COR-L47 (cell line): ENCODE measurements at places on chromosomes 1 and 21.

- DNase-seq = peak; percentile 71
Observed at GRCh38 chr1:9825093-9826074, 1.6 kb upstream of the CLSTN1 start.

- no peak for DNase-seq
Observed at GRCh38 chr1:82223091-82223490, 422.4 kb downstream of the ADGRL2 start.

DNA sequence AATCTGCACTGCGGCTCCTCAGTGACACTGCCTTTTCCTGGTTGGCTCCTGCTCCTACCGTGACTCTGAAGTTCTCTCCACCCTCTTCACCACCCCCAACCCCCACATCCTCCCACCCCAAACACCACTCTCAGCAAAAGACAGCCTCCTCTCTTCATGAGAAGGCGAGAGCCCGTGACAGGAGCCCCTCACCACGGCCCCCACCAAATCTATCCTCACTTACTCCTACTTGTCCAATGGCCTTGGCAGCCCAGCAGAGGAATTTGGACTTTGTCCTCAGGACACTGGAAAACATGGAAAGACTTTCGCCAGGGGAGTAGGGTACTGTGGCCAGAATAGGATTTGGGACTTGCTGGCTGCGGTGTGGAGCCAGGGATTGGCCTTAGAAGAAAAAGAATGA lies 6.9 kb downstream of the TMEM125 start:
- DNase-seq = no peak

GRCh38 chr1:24503059-24503751 lies 569 bp downstream of the RCAN3 start:
- no peak for DNase-seq

- no peak for DNase-seq
Observed at GRCh38 chr1:30909365-30910068, 959 bp upstream of the SDC3 start.

DNA sequence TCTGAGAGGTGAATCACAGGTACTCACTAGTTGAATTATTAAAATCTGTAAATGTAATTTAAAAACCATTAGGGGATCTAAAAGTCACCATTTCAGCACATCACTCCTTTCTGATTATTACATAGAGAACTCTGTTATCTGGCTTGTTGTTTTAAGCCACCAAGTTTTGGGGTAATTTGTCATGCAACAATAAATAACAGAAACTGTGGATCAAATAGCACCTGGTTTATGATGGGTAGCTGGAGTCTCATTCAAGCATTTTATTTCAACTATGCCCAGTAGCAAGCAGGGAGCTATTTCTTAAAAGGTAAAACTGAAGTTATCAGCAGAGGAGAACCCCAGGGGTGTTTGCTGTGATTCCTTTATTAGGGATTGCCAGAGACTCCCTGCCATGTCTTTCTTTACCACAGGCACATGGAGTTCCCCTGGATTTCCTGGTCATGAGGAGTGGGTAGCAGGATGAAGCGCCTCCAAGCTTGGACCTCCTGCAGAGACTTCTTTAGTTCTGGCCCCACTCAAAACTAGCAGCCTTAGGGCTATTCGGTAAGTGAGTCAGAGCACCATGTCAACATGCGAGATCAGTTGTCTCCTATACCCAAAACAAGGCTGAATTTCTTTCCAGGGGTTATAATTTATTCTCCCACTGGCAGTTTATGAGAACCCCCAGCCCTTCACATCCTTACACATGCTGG lies 179.2 kb downstream of the GIPC2 start:
- peak; percentile 5 for DNase-seq

DNA sequence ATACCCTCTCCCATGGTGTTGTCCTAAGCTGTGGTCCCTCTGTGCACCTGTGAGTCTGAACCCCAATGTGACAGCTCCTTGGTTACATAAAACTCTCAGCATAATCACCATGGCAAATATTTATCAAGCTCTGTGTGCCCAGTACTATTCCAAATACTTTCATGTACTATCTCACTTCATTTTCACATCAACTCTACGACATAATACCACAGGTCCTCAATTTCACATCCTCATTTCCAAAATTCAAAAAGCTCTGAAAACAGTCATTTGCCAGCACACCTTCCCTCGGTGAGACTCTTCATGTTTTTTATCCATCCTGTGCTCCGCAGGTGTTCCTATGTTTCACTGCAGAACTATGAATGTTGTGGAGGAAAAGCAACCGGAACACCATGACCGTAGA lies 12.4 kb upstream of the CREG1 start:
- DNase-seq = no peak

GRCh38 chr1:85440612-85441011 lies 24.3 kb downstream of the DDAH1 start:
- no peak for DNase-seq

GRCh38 chr1:77540501-77541161 lies 141.8 kb downstream of the ZZZ3 start:
- no peak for DNase-seq

DNA sequence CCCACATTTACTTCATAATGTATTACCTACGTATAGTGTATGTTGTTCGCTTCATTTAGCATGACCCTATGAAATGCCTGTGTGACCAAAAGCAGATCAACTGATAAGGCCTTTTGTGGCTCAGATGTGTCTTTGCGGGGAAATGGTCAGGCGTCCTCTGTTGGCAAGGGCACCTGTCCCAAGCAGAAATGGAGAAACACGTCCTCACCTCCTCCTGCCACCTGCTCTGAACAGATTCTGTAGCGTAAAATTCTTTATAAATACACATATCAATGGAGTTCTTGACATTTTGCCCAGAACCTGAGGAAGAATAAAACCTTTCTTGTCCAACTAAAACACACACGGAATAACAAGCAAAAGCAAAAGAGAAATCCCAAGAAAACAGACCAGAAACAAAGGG lies 417.9 kb downstream of the KIF26B start:
- DNase-seq = no peak

GRCh38 chr1:194809665-194810064 lies 1623.3 kb upstream of the B3GALT2 start:
- no peak for DNase-seq

- no peak for DNase-seq
Observed at GRCh38 chr1:50658459-50659076, 235.3 kb upstream of the DMRTA2 start.

DNA sequence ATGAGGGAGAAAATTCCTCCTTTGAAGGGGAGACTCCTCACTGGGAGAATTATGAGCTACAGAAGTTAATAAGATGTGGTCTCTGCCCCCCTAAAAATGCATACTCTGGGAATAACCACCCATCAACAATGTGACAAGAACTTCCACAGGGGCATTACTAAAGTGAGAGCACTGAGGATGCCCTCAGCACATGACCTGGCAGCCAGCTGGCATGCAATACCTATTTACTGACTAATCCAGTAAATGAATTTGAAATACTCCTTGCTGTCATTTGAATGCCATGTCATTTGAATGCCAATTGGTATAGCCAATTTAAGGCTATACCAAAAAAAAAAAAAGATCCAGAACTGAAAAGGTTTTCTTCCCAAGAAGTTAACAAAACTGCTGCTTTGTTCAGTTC lies 30.8 kb downstream of the PLPP3 start:
- no peak for DNase-seq

DNA sequence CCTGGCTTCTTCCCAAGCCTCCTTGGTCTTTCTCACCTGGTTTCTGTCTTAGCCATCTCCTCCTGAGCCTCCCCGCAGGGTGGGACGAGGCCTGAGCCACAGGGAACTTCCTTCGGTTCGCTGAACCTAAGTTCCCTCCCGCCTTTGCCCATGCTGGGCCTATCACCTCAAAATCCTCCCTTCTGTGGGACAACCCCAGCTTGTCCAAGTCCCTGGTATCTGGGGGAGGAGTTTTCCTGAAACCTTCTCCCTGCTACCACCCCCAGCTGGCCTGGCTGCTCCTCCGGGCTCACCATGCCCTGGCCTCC lies 27.7 kb upstream of the VPS13D start:
- no peak for DNase-seq

DNA sequence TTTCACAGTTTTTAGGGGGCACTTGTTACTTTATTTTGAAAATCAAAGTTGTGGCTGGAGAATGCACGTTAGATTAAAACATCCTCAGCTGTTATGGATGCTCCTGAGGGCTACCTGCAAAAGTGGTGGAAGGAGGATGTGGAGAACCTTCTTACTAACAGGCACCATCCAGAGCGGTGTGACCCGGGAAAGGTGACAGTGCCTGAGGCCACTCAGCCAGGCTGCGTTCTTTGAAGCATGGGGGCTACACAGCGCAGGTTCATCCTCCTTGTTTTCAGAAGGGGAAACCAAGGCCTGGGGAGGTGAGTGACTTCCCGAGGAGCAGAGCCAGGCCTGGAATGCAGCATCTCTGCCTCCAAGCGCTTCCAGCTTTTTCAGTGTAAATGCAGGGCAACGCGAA lies 24.0 kb downstream of the DMRTB1 start:
- no peak for DNase-seq

GRCh38 chr21:26445440-26445839 lies 127.6 kb downstream of the CYYR1 start:
- no peak for DNase-seq

DNA sequence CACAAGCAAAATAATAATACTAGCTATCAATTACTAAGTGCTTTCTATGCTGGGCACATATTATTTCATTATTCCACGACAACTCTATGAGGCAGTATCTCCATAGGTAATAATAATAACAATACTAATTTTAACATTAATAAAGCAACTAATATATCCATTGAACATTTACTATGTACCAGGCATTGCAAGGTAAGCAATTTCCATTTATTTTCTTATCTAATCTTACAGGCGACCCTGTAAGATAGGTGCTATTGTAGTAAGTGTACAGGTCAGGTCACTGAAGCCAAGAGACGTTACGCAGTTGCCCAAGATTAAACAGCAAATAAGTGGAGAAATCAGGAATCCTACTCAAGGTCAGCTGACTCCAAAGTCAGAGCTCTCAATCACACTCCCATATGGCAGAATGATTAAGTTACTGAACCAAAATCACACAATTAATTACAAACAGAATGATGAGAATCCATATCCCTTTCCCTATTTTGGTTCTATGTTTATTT lies 198.4 kb downstream of the SLC45A1 start:
- no peak for DNase-seq

GRCh38 chr1:161491472-161491871 lies 13.8 kb upstream of the FCGR2A start:
- no peak for DNase-seq

DNA sequence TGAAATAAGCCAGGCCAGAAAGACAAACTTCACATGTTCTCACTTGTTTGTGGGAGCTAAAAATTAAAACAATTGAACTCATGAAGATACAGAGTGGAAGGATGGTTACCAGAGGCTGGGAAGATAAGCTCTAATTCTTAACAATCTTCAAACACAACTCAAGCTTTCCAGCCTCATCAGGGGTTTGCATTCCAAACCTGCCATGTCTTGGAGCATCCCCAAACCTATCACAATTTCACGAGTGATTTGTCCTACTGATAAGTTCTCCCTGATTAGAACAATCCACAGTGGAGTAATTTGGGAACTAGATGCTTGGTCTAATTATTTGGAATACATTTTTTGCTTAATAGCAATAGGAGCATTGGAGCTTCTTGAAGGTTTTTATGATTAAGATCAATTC lies 418.5 kb upstream of the PKN2 start:
- no peak for DNase-seq

DNA sequence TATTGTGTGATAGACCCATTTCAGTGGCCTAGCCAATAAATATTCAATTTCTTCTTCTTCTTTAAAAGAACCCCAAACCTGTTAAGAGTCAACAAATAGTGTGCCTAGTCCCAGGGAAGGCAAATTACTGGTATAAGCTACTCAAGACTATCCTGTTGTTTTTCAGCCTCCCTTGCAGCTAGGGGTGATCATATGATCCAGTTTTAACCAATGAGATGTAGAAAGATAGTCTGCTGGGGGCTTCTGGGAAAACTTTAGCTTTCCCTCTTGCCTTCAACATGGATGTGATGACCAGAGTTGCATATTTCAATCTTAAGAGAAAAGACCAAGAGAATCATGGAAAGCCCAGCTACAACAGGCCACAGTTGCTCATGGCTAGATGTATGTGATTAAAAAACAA lies 4.7 kb upstream of the NUP210L start:
- DNase-seq = no peak

DNA sequence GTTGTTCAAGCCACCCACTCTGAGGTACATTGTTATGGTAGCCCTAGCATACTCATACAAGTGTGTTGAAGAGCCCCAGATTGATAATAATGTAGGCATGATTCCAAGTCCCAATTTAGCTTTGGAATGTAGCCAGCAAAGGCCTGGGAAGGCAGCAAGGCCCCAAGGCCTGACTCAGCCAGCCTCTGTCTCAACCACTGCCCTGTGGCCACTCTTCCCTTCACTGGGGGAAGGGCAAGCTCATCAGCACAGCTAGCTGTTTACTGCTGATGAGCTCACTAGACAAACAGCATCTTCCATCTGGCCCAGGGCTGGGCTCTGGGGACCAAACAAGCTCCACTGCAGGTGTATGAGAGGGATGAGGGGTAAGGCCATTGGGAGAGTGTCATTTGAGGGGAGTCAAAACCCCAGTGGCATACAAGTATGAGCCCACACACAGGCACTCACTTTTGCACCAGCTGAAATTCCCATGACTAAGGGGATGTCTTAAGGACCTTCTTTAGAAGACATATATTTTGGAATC lies 2.2 kb upstream of the IRF6 start:
- peak; percentile 66 for DNase-seq
